Tongue (tissue), 3 donors: ENCODE measurements at places on chromosomes 3 and 15.

DNA sequence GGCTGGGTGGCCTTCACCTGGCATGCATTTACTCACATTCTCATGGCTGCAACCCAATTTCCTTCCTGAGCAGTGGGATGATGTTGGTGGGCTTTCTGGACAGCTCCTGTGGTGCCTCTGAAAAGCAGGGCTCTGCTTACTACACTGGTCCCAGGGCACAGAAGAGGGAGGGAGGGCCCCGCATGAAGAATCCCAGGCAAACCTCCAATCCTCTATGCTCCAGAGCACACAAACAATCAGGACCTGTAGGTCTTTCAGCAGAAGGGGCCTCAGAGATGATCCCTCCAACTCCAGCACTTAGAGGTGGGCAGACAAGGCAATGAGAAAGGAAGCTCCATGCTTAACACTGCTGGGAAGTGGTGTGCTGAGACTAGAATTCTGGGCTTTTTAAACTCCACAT, 231.7 kb upstream of the ICE2 start:
- DNase-seq = no peak

DNA sequence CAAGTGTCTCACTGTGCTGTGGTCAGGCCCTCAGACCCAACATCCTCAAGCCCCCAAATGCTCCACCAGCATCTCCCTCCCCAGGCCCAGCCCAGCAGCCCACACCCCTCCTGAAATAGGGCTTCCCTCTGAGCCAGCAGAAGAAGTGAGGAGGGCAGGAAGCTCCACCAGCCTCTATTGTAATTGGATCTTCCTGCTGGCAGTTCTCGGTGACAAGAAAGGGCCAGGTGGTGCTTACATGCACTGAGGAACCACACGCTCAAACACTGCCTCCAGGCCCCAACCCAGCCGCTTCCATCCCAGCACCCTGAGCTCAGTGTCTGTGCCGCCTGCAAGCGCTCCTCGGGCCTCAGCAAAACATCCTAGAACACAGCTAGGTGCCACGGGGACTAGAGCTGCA, 96.7 kb downstream of the ATP10A start:
- DNase-seq = peak; percentile 76

- DNase-seq = no peak
Observed at GRCh38 chr15:71916834-71917233, 106.5 kb downstream of the NR2E3 start.

DNA sequence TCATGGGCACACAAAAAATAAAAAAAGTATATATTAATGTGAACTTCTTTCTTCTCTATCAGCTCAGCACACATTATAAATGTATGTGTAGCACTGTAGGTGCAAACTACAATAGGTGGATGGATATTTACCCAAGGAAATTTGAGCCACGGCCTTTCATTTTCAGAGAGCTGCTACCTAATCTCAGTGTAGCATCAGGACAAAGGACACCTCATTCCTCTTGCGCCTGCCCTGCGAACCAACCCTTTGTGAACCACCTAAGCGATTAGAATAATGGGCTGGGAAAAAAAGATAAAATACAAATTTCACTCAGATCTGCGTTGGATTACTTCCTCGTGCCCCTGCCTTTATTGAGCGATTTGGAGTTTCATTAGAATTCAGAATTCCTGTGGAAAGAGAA, 263.2 kb downstream of the NR2F2 start:
- no peak for DNase-seq

DNA sequence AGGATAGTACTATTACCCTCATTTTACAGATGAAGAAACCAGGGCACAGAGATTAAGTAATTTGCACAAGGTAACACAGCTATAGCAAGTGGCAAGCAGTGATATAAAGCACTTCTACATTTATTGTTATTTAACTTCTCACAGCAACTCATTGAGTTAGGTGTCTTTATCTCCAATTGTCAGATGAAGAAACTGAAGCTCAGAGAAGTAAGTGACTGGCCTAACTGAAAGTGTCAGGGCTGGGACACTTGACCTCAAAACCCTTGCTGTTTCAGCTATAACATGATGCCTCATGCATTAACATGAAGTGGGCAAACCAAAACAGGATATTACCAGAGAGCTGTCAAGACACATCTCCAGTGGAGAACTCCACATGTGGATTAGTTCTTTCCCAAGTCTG, 65.8 kb upstream of the LEKR1 start:
- no peak for DNase-seq

- DNase-seq = no peak
Observed at GRCh38 chr15:81002331-81003096, 1.8 kb downstream of the TLNRD1 start.

DNA sequence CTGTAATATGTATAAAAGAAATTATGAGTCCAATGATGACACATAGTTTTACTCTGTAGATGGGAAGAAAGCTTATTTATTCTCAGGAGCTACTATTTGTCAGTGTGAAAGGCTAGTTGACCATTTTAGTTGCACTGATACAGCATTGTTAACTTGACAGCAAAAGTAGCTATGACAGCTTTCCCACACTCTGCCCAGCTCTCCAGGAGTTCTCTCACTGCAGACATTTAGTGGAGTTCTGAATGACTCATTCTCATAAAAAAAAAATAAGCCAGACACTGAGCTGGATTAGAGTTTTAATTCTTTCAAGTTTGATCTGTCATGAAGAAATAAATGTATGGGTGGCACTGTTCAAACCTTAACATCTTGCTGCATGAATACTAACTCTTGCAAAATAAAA, 77.2 kb upstream of the CFAP20DC start:
- peak; percentile 48 for DNase-seq

- peak; percentile 1 for DNase-seq
Observed at GRCh38 chr3:195356151-195357086, 85.5 kb upstream of the XXYLT1 start.

GRCh38 chr3:147411815-147412241, 2.7 kb downstream of the ZIC1 start:
- peak; percentile 30 for DNase-seq

- no peak for DNase-seq
Observed at GRCh38 chr3:9290566-9290965, 41.1 kb upstream of the SRGAP3 start.

GRCh38 chr3:186540221-186540834, 3.9 kb downstream of the CRYGS start:
- DNase-seq = peak; percentile 86

DNA sequence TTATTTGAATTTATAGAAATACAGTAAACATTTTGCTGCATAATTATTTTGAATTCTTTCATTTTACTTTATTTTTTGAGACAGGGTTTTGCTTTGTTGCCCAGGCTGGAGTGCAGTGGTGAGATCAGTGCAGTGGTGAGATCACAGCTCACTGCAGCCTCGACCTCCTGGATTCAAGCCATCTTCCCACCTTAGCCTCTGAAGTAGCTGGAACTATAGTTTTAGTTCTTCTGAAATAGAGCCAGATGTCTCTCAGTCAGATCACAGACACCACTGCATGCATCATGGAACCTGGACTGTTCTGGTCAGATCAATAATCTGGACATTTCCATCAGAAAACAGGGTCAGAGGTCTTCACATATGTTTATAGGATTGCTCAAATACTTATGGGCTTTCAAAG, 7.9 kb downstream of the RPLP1 start:
- no peak for DNase-seq

GRCh38 chr3:30333143-30333542, 273.3 kb upstream of the TGFBR2 start:
- DNase-seq = no peak

- DNase-seq = no peak
Observed at GRCh38 chr15:73985101-73985873, 6.8 kb downstream of the STOML1 start.
